ENCODE measurements at places on chromosomes 4 and X. TPM values are rescaled to one million over a fixed set of nuclear protein-coding genes. Genes with fewer than 3 reads are reported as not detected.

DNA sequence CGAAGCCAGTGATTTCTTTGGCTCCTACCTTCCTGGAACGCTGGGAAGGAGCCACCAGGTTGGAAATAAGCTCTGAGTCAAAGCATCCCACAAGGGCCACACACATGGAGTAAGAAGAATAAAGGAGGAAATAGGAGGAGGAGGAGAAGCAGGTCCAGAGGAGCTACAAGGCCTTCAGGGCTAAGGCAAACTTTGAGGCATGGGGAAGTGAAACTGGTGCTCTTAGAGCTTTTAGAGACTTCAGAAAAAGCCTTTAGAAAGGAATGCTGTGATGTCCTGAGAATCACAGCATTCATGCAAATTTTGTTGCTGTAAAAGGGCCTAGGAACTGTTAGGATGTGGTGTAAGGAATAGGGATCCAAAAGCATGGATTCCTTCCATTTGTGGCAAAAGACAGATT is 135.9 kb upstream of the ARHGEF9 start:
- no peak for DNase-seq

HTR2C gene
- not detected for total RNA-seq

GRCh38 chrX:48848847-48849246 is 13.4 kb upstream of the PCSK1N start:
- DNase-seq: no peak

DIAPH2 gene
- total RNA-seq: 31.9 TPM

DNA sequence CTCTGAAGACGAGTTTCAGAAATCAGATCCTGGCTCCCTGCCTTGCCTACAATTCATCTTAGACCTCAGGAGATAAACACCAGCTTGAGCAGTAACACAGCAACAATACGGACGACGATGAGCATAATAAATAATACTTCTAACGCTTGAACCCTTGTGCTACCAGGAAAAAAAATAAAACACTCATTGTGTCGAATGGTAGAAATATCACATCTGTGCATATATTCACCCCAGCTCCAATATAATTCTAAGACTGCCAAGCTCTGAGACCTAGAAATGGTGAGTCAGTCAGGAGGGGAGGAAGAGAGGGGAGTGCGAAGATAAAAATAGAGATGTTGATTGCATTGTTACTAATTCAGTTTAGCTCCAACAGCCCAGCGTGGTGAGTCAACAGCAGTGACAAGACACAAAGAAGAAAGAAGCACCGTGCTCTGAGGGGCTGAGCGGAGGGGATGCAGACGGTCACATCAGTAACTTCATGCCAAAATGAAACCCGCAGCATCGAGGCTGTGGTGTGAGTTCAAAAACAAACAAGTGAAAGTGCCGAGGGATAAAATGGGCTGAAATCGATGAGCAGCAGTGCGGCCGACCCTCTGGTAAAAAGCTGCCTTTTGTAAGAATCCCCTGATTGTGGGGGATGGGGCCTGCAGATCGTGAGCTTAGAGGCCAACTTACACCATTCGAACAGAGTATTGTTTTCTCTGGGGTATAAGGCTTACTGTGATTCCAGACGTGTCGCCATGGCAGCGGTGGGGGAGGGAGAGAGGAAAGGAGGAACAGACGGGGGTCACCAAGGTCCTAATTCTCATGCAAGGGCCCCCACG is 150.4 kb downstream of the MGST2 start:
- DNase-seq: no peak

CT45A2 gene
- total RNA-seq: not detected

DNA sequence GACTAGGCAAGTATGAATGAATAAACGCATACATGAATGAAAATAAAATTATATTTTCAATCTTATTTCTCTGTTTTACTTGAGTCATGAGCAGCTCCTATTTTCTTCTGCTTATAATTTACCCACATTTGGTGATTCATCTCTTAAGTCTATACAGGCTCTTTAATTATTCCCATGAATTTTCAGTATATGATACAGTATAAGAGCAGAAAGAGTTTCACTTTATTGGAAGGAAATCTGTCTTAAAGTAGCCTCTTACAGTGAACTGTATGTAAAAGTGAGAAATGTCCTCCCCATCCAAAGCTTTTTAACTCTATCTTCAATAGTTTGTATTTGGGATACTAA is 50.8 kb downstream of the TMEM165 start:
- no peak for DNase-seq

DNA sequence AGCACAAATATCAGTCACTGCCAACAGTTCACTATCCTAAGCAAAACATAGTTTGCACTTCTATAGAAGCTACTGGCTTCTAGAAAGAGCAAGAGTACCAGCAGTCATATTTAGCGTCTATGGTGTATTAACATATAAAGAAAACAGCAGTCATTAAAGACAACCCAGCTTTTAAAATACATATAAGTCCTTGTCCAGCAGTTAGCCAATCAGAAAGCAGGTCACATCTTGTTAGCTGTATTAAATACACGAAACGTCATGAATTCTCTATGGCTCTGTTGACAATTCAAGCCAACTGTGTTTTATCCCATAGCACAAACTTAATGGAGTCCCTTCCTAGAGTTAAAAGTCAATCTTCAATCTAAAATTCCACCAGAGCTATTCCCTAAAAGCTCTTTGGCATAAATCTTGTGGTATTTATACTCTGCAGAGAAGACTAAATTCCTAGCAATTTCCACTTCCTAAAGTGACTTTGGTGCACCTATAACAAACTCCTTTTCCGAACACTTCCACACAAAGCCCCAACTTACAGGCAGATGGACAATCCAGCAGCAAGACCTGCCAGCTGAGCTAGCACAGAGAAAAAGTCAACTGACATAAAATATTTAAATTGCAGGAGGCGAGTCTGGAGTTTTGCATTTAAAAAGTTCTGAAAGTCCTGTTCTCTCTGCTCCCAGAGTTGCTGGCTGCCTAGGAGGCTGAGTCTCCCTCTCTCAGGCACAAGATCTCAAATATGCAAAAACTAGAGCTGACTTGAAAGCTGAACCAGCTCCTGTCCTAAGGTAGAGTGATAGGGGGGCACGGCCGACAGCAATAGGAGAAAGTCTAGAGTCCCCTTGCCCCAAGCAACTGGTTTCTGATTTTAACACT is 1.3 kb downstream of the LDB2 start:
- no peak for DNase-seq

LETM1 gene
- 139 TPM for total RNA-seq

- no peak for DNase-seq
Observed at GRCh38 chr4:88143504-88143903, 14.9 kb downstream of the ABCG2 start.
